WTC11 (cell line): ENCODE measurements at places on chromosomes 16 and 17.

DNA sequence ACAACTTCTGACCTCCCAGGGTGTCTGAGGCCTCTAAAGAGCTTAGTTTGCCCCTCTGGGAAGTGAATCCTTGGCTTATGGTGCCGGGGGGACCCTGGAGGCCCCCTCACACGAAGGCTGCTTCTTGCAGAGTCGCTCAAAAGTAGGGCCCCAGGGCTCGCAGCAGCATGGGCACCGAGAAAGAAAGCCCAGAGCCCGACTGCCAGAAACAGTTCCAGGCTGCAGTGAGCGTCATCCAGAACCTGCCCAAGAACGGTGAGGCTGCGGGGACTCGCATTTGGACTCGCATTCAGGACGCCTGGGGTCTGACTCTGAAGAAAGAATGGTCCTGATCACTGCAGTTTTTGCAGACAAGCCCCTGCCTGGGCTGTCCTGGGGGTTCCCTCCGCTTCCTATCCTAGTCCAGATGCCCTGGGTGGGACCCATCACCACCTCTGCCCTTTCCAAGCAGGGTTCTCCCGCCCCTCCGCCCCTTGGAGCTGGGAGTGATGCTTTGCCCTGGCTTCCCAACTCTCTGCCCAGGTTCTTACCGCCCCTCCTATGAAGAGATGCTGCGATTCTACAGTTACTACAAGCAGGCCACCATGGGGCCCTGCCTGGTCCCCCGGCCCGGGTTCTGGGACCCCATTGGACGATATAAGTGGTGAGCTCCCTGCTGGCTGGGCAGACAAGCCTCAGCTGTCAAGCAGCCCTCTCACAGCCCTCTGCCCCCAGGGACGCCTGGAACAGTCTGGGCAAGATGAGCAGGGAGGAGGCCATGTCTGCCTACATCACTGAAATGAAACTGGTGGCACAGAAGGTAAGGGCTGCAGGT lies 698 bp downstream of the ACBD4 start:
- no peak for DNase-seq

- DNase-seq = no peak
Measured at GRCh38 chr16:90032674-90033331, 13.5 kb upstream of the DBNDD1 start.

GRCh38 chr16:50011707-50012106 lies 13.3 kb upstream of the CNEP1R1 start:
- DNase-seq = no peak

DNA sequence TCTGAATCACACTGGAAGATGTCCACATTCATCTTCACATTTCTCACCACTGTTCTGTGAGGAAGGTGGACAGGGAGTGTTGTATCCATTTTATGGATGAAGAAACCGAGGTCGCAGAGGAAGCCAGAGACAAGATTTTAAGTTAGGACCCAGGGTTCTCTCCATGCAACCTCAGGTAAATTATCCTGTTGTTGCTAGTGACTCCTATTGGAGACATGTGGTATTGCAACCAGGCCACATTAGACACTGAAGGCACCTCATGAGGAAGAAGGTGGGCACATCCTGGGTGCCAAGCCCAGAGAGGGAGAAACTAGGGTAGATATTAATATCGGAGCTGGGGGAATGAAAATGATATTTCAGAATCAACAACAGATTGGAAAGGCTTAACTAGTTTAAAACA lies 8.5 kb upstream of the WNT9B start:
- no peak for DNase-seq

GRCh38 chr17:19003543-19004420 lies 782 bp downstream of the FAM83G start:
- DNase-seq = peak; percentile 62
